ENCODE measurements at places on chromosomes 6 and 20.

DNA sequence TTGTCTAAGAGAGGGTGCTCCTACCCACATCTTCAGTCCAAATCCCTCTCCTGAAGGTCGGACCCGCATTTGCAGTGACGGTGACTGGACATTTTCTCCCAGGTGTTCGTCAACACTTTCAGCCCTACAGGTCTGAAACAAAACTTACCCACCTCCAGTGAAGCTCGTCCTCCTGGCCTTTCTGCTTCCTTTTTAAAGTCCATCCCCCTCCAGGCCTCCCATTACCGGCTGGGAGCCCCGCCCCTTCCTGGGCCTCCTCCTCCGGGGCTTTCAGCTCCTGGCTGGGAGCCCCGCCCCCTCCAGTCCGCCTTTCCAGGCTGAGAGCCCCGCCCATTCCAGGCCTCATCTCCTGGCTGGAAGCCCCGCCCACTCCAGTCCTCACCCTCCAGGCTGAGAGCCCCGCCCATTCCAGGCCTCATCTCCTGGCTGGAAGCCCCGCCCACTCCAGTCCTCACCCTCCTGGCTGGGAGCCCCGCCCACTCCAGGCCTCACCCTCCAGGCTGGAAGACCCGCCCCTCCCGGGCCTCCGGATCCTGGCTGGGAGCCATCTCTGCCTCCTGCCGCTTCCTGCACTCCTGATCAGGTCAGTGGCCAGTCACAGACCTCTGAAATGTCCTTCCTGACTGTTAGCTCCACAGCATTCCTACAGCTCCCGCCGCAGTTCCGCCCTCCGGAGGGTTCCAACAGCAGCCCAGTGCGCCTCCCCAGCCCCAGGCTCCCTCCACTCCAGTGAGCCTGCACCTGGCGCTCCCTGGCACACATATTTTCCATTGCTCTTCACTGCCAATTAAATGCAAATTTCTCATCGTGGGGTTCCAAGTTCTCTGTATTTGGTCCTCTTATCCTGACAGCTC lies 98.5 kb downstream of the LY86 start:
- no peak for DNase-seq

DNA sequence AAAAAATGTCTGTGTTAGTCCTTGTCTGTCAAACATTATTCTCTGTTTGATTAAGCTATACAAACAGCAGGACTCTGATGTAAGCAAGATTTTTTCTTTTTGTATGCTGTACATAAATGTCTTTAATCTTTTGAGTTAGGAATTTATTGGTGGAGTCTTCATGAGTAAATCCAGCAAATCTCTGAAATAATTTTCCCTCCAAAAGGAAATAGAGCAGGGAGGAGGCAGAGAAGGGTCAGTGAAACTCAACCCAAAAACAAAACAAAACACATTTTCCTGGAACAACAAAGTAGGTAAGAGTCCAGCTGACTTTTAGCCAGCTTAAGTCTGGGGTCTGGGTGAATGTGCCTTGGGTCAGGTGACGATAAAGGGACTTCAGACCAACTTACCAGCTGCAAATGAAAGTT lies 113.7 kb downstream of the FOXA2 start:
- no peak for DNase-seq

GRCh38 chr20:45456632-45457031 lies 12.9 kb upstream of the WFDC2 start:
- DNase-seq: no peak

DNA sequence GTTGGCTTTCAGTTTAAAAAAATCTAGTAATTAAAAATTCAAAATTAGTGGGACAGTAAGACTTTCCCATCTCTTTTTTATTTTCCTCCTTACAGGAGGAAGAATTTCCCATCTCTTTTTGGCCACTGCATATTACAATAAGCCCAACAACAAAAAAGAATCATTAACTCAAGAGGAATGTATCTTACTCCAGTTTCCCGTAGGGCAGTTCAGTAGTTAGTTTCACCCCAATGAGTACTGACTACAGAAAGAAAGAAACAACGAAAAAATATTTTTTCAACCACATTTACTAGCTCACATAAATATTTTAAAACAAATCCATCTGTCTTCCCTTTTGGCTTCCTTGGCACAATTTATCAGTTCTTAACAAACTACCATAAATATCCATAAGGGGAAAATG lies 14.9 kb upstream of the BLOC1S5 start:
- DNase-seq: no peak

GRCh38 chr6:79009819-79010218 lies 68.2 kb downstream of the PHIP start:
- no peak for DNase-seq

DNA sequence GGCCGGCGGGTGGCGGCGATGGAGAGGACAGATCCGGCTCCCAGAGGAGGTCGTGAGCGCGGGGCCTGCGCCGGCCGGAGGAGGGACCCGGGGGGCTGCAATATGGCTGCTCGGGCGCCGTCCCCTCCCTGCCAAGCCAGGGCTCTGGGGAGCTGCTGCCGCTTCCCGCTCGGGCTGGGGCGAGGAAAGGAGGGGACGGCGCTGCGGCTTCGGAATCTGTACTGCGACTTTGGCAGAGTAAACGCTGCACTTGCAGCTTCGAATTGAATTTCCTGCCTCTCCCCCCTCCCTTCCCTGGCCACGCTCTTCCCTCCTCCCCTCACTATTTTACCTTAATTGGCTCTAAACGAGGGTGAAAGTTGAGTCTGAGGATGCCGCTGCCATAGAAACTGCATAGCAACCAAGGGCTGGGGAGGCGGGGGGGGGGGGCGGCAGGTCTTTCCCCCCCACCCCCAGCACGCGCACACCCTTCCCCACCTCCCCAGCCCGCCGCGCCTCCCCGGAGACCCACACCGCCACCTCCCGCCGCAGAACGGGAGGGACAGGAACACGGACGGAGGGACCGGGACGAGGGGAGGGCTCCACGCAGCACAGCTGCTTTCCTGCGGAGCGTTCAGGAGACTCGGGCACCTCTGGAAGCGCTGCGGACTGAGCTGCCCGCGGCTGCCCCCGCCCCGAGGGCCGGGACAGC lies 93.9 kb downstream of the RNASET2 start:
- DNase-seq: no peak

GRCh38 chr6:146896062-146896813 lies 297.5 kb downstream of the ADGB start:
- DNase-seq: no peak

- no peak for DNase-seq
Observed at GRCh38 chr20:36051318-36052116, 83.1 kb downstream of the CNBD2 start.

GRCh38 chr6:154996016-154996590 lies 988 bp downstream of the TIAM2 start:
- no peak for DNase-seq

GRCh38 chr6:136335736-136336363 lies 46.2 kb upstream of the BCLAF1 start:
- no peak for DNase-seq

- no peak for DNase-seq
Observed at GRCh38 chr6:91976797-91977196, 1389.9 kb upstream of the MAP3K7 start.

- DNase-seq: no peak
Observed at GRCh38 chr6:15763364-15763763, 100.5 kb upstream of the DTNBP1 start.

DNA sequence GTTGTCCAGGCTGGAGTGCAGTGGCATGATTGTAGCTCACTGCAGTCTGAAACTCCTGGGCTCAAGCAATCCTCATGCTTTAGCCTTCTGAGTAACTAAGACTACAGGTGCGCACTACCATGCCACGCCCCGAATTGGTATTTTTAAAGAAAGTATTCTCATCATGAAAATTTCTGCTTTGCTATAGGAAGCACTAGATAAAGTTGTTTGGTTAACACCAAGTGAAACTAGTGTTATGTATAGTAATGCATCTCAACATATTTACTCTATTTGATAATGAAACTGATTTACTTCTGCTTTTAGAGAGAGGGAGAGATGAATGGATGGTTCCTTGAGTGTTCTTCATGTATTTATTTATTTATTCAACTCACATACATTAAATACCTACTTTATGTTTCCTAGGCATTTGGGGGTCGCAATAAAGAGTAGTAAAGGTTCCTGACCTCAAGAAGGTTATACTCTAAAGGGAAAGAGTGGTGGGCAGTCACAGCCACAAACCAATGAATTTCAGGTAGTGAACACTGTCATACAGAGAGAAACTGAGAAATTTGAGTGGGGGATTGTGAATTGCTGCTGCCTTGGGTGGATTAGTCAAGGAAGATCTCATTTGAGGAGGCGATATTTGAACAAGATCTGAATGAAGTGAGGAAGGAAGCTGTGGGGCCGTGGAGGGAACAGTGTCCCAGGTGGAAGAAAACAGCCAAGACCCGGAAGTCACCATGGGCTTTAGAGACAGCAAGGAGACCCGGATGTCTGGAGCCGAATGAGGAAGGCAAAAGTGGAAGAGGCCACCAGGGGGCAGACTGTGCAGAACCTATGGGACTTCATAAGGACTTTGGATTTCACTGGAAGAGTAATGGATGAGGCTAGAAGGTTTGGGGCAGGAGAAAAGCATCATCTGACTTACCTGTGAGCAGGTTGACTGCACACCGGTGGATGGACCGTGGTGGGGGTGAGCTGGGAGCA lies 185.6 kb downstream of the TSHZ2 start:
- DNase-seq: peak; percentile 16

GRCh38 chr20:59777331-59777725 lies 156.1 kb downstream of the SYCP2 start:
- no peak for DNase-seq

- peak; percentile 20 for DNase-seq
Observed at GRCh38 chr6:127550403-127550802, 26.6 kb upstream of the C6orf58 start.

DNA sequence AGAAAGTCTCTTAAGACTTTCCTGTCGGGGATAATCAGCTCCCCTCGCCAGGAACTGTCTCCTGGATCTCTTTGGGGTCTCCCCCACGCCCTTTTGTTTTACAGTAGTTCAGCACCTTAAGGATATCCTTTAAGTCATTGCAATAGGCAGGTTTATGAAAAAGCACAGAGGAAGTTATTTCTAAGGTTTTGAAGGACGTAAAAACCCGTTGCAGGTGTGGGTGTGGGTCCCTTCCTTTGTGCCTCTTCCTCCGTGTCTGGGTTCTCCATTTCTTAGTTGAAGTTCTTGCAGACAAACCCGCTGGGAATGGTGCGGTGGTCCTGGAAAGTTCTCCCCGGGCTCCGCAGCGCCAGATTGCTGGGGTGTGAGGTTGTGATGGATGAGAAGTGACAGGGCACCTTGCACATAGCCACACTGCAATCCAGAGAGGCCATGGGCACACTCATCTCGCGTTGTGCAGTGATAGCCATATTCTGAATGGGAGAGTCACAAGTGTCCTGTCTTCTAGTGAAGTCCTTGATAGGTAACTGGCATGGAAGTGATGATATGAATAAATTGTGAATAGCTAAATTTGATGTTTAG lies 65.2 kb downstream of the GTF2H5 start:
- no peak for DNase-seq

DNA sequence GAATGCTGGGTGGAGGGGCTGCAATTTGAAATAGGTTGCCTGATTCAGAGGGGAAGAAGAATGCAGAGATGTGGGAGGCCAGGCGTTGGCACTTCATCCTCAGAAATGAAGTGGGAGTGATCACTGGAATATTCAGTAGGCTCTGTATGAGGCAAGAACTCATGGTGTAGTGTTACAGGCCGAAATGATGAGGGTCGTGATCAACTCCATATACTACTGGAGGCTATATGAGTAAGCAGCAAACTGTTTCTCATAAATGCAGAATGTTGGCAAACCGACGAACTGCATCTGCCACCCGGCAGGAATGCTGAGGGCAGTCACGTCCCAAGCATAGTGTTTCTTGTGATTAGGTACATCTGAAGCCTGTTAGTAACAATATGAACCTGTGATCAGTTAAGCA lies 12.7 kb downstream of the KCNS1 start:
- DNase-seq: peak; percentile 93

DNA sequence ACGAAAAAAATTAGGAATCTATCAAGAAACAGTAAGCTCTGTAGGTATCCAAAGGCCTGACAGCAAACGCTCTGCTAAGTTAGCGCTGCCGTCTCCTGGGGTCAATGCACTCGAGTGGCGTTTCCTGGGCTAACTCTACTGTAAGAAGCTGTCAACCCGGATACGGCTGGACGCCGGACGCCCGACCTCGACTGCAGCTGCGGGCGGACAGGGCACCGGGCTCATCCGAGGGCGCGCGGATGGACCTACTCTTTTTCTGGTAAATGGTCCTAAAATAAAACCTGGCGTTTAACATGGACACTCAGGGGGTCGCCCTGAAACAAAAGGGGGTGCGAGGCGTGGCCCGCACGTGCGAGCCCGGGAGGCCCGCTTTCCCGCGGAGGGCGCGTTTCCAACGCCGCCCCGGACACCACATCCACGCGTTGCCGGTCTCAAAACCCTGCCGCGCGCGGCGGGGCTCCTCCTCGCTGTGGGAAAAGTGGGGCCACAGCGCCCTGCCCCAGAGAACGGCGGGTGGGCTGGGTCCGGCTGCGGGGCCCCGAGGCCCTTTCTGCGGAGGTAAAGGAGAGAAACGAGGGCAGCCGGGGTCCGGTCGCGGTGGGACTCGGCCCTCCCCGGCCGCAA lies 537 bp downstream of the TCP1 start:
- DNase-seq: peak; percentile 4

- DNase-seq: no peak
Observed at GRCh38 chr6:29014729-29015608, 9.9 kb upstream of the ZNF311 start.

DNA sequence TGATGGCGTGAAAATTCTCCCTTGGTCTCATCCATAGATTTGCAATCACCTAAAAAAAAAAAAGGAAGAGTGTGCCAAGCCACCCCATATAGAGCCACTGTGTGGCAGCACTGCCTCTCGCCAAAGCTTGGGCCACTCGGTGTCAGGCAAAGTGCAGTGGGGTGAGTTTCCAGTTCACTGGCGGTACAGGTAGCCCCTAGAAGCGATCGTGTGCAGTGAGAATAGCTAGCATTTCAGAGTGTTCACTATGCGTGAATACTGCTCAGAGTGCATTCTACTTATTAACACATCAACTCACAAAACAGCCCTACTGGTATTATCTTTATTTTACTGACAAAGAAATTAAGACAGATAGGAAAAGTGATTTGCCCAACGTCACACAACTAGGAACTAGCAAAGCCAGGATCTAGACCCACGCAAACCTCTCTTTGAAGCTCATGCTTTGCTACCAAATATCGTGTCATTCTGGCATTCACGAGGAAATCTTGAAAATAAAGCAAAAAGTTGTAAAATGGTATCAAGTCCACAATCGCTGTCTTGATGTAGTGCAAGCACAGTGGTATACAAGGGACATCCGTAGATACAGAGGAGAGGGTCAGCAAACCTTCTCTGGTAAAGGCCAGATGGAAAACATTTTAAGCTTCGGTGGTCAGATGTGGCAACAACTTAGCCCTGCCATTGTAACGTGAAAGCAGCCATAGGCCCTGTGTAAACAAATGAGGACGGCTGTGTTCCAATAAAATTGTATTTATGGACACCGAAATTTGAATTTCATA lies 10.4 kb upstream of the GCNT2 start:
- DNase-seq: no peak
